Activated naive CD4-positive, alpha-beta T cell treated with anti-CD3 and anti-CD28 coated beads, Interleukin-2, amount 50 U/mL, for 72 hours (primary cell): ENCODE measurements at places on chromosomes 13 and 19. TPM values are rescaled to one million over a fixed set of nuclear protein-coding genes. Genes with fewer than 3 reads are reported as not detected.

GRCh38 chr13:101308247-101309013 is 107.9 kb downstream of the NALCN start:
- DNase-seq: no peak

- DNase-seq: no peak
These were observed 21.6 kb downstream of the POMP start for GRCh38 chr13:28680541-28680940.

GRCh38 chr13:96617528-96617927 is 376.7 kb downstream of the OXGR1 start:
- no peak for DNase-seq

GRCh38 chr19:46023311-46023779 is 492 bp upstream of the PGLYRP1 start:
- no peak for DNase-seq

The NLRP11 gene
- total RNA-seq: not detected

The ZNF471 gene
- total RNA-seq: 1.1 TPM

The LACC1 gene
- 3.7 TPM for total RNA-seq

The USP12 gene
- 35.6 TPM for total RNA-seq

The ZSCAN4 gene
- total RNA-seq: not detected

The CEACAM8 gene
- total RNA-seq: not detected

The RFPL4AL1 gene
- total RNA-seq: not detected
